ENCODE measurements at places on chromosomes 7 and 10.

DNA sequence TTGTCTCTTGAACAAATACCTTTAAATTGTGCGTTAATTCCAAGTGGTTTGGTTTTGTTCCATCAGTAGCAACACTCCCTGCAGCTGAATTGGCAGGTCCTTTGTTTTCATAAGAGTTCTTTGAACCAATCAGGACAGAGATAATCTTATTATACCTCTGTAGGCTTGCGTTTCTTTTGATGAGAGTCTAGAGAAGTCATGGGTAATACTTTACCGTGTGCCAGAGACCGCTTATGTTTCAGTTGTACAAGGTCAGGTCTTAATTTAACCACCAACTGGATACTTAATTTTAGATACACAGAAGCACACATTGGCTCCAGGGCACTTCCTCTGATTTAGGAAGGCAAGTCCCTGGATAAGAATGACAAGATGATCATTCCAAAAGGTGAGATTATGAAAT lies at the start of gene ASB15:
TSS of gene ASB15 (plus strand) at position 292 of the 400 bp plus-strand sequence. CDS start 12,682 bp downstream, outside the sequence.
- no peak for DNase-seq

DNA sequence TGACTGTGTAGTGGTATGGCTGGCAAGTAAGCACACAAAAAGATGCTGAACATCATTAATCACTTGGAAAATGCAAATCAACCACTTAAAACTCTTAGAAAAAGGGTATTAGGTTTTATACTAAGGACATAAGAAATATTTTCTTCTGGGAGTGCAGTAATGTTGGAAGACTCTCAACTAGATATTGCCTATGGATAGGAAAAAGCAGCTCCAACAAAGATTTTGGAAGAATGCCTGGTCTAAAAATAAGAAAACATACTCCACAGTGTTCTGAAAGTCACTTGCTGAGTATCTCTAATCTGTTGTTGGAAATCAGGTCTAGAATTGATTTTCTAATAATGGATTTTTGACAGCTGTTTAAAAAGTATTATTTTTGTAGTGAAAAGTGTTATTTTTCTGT lies 50.8 kb upstream of the PHYHIPL start:
- DNase-seq = no peak

DNA sequence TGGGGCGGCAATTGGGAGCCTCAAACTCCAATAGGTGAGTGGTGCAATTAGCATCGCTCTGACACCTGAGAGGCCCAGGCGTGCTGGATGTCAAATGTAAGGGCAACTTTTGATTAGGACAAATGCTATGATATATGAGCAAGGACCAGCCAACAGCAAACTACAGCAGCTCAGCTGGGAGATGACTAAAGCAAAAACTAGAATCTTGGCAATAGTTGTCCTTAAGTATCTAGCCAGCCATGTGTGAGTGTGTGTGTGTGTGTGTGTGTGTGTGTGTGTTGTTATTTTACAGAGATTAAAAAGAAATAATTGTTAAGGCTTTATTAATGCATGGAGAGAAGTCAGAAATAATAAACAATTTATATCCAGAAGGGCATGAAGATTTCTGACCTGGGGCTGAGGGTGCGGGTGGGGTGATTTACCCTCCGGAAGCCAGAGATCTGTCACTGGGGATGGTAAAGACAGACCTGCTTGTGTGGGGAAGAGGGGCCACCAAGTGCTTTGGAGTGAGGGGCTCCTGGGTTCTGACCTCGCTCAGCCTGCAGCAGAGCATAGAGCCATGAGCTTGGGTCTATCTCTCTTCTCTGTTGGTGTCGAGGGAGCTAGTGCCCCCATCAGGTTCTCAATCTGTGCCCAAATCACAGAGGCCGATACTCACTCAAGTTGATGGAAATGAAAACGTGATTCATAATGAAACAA lies 77.3 kb downstream of the EMX2 start:
- no peak for DNase-seq

DNA sequence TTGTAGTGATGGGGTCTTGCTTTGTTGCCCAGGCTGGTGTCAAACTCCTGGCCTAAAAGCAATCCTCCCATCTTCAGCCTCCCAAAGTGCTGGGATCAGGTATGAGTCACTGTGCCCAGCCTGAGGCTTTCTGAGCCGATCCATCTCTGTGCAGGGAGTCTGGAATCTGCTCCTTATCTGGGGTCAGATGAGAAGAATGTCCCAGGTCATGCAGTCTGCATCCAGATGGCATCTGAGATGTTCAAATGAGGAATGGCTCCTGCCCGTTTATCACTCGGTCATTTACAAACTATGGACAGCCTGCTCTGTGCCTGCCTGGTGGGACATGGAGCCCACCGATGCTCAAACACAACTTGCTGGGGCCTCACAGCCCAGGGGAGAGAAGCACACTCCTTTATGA lies 11.1 kb upstream of the SLC18A3 start:
- DNase-seq = no peak

- DNase-seq = no peak
Measured at GRCh38 chr7:9241826-9242225, 808.4 kb downstream of the NXPH1 start.

- DNase-seq = no peak
Measured at GRCh38 chr7:120475994-120476393, 203.0 kb downstream of the KCND2 start.

All from CD4-positive, alpha-beta T cell (primary cell).